ENCODE measurements at places on chromosomes 3 and 15.

DNA sequence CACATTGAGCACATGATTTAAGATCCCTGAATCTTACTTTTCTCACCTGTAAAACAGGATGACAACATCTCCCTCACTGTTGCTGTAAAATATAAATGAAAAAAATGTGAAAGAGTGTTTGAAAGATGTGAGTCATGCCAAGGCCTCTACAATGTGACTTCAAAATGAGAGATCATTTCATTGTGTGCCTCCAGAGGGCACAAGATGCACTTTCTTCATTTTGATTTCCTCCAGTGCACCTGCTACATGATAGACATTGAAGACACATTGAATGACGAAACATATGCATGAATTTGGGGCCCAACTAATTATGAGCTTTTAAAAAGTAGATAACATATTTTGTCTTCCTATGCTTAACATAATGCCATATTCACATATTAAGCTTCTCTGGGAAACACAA, 170.3 kb downstream of the MOBP start:
- no peak for DNase-seq

- DNase-seq: no peak
These were observed 12.2 kb downstream of the CGNL1 start for GRCh38 chr15:57388464-57388863.

- DNase-seq: no peak
These were observed 94.2 kb upstream of the IL12A start for GRCh38 chr3:159894386-159894785.

GRCh38 chr3:88219138-88219792, 69.5 kb downstream of the C3orf38 start:
- no peak for DNase-seq

DNA sequence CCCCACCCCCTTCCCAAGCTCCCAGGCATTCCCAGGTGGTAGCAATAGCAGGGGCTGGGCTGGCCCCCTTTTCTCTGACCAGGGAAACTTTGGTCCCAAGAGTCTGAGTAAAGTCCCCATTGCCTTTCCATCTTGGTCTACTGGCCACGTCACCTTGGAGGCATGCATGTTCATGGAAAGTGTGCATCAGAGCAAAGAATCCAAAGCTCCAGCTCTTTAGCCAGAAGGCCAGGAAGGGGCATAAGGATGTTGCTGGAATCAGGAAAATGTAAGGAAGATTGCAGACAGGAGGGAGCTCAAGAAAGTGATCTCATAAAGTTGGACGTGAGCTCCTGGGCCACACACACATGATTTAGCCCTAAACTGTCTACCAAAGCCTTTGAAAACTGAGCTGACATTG, 63.6 kb downstream of the KBTBD12 start:
- no peak for DNase-seq

DNA sequence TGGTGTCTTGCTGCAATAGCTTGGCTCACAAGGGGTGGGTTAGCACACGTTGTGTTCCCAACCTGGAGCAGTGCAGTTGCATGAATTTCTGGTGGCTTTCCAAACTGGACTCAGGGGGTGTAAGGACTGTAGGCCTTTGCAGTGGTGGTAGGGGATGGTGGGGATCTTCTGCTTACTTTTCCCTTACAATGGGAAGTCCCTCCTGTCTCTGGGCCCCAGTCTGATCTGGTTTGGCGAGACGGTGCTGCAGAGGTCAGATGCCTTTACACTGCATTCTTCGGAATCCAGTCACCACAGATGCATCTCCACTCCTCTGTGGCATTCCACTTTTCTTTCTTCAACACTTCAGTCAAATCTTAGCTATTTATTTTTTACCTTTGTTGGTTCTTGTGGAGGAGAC, 132.1 kb downstream of the DOCK3 start:
- DNase-seq: no peak

GRCh38 chr15:45442507-45443135, 64.3 kb upstream of the GATM start:
- no peak for DNase-seq

GRCh38 chr3:36312351-36312750, 68.0 kb upstream of the STAC start:
- no peak for DNase-seq

DNA sequence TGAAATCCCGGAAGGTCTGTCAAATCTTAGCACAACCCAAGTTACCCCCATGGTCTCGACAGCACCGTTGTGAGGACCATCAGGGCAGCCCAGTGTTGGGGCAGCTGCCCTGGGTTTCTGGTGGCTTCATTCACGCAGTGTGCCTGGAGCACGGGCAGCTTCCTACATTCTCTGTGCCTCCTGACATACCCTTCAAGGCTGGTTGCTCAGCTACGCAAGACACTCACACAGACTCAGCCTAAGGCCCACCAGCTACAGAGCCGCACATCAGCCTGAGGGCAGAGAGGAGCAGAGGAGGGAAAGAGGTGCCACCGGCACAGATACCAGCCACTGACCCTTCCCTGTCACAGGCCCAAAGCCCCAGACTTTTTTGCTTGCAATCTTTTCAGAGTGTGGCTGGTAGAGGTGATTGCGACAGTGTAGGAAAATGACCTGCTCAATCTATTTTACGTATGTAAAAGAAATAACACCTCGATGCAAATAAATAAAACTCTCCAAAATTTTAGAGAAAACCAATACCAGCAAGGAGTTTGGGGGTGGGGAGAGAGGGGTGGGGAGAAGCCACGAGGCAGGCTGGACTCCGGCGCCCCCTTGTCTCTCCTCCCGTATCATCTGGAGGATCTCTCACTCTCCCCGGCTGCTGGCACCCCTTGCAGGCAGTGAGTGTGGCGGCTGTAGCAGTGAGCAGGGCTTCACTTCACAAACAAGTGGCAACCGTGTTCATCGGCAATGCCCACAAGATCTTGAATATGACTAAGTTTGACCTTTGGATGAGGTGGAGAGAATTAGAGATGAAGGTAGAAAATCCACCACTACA, 12.7 kb downstream of the CSPG5 start:
- no peak for DNase-seq

DNA sequence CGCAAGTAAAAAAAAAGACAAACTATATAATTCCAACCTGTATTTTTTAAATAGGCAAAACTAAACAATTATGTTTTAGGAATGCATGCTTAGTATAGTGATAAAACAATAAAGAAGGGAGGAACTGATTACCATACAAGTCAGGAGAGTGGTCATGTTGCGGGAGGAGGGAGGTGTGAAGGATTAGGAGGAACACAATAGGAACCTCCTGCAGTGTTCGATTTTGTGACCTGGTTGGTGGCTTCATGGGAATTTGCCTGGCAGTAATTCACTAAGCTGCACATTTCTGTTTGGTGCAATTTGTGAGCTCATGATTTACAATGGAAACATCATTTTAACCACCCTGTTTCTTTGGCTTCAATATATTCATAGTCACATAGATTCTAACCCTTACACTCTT, 78.3 kb downstream of the TPRA1 start:
- DNase-seq: no peak

Measured in stimulated activated CD8-positive, alpha-beta memory T cell treated with anti-CD3 and anti-CD28 coated beads, Interleukin-12 subunit alpha, Interleukin-12 subunit beta, amount 100 ng/mL, for 4 hours (primary cell).